ENCODE measurements at places on chromosomes 16 and 17. TPM values are rescaled to one million over a fixed set of nuclear protein-coding genes. Genes with fewer than 3 reads are reported as not detected.

CMTM4 gene
- total RNA-seq, result 3.0 TPM

ABCA10 gene
- total RNA-seq, result not detected

SSH2 gene
- total RNA-seq, result 25.0 TPM

PMP22 gene
- 0.32 TPM for total RNA-seq

CES1 gene
- total RNA-seq, result 0.61 TPM

SLC35G6 gene
- not detected for total RNA-seq

ACSM3 gene
- total RNA-seq, result 5.7 TPM

NEUROD2 gene
- not detected for total RNA-seq

PRSS21 gene
- 8.9 TPM for total RNA-seq

DNA sequence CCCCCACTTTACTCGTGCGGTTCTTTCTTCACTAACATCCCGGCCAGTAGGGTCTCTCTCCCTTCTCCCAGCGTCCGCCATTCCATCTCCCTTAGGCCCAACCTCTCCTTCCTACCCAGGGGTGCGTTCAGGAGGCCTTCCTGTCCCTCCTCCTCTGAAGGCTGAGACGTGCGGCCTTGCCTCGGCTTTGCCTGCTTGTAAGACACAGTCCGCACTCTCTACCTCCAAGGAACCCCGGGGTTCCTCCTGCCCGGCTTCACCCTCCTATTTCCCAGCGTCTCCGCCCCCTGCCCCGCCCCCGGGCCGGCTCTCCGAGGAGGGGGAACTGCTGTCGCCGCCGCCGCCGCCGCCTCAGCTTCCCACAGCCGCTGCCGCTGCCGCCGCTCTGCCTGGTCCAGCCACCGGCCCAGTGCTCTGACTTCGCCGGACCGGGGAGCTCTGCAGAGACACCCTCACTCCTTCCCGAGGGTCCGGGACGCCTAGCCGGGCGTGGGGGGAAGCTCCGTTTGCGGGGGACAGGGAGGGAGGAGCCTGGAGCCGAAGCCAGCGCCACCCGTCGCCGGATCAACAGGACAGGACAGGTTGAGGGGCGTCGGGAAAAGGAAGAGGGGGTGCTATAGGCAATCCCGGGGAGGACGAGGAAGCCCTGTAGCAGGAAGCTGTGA is 1.2 kb upstream of the FGF11 start:
- peak; percentile 61 for DNase-seq

- DNase-seq, result no peak
Observed at GRCh38 chr16:76081967-76082366, 195.2 kb upstream of the CNTNAP4 start.

GRCh38 chr17:6815775-6816174 is 15.8 kb downstream of the TEKT1 start:
- DNase-seq, result no peak

DNA sequence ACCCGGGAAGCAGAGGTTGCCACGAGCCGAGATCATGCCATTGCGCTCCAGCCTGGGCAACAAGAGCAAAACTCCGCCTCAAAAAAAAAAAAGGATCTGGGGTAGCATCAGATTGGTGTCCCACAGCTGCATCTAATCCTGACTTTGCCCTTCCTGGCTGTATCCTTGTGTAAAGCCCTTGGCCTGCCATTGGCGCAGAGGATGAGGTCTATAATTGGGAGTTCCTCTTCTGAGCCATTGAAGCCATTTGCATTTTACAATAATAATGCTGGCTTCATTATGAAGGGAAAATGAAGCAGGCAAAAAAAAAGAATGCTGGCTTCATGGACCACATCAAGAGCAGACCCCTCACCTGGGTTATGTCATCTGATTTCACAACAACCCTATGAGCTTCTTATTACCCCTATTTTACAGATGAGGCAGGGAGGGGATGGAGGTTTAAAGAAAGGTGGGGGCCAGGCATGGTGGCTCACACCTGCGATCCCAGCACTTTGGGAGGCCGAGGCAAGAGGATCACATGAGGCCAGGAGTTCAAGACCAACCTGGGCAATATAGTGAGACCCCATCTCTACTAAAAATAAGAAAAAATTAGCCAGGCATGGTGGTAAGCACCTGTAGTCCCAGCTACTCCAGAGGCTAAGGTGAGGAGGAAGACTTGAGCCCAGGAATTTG is 1.2 kb upstream of the LITAFD start:
- DNase-seq, result no peak

GRCh38 chr16:10497132-10498101 is 83.0 kb downstream of the EMP2 start:
- no peak for DNase-seq

- DNase-seq, result no peak
Observed at GRCh38 chr17:33816842-33817617, 438.1 kb upstream of the CCL2 start.

DNA sequence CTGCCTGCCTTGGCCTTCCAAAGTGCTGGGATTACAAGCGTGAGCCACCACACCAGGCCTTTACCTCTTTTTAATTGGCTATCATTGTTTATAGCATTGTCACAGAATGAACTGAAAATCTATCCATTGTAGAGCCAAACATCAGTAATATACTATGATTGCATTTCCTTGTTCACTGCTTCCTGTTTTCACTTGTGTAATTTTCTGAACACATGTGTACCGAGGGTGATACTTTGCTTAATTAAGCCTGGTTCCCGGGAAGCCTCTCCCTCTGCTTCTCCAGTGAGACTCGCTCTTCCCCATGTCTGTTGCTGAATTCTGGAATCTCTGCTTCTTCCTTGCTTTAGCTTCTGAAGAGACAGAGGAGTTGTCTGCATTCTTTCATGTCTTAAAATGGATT is 33.1 kb downstream of the POLR3E start:
- DNase-seq, result no peak

DNA sequence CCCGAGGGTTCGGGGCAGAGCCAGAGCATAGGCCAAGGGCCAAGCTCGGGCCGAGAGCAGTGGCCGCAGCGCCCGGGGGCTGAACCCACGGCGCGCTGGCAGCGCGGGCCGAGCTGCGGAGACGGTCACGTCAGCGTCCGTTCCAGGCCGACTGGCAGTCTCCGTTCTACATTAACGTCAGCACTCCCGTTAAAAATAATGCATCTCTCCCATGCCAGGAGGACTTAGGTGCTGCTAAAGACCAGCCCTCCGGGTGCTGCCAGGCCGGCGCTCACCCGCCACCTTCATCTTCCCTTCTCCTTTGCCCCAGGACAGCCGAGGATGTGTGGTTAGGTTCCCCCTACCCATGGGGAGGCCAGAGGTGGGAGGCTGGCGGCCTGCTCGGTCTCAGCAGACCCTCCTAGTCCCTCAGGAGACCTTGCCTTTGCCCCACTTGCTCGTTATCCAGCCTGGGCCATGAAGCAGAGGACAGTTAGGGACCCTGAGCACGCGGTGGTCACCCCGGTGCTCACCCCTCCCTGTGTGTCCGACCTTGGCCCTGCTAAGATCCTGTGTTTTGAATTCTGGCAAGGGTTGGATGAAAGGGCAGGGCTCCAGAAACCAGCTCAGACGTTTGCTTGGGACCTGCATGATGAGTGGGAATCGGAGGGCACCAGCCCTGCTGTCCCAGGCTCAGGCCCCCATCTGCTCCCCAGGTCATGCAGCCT is 572 bp downstream of the MPG start:
- no peak for DNase-seq

- peak; percentile 43 for DNase-seq
Observed at GRCh38 chr16:20774703-20775362, 11.0 kb downstream of the ACSM3 start.

DNA sequence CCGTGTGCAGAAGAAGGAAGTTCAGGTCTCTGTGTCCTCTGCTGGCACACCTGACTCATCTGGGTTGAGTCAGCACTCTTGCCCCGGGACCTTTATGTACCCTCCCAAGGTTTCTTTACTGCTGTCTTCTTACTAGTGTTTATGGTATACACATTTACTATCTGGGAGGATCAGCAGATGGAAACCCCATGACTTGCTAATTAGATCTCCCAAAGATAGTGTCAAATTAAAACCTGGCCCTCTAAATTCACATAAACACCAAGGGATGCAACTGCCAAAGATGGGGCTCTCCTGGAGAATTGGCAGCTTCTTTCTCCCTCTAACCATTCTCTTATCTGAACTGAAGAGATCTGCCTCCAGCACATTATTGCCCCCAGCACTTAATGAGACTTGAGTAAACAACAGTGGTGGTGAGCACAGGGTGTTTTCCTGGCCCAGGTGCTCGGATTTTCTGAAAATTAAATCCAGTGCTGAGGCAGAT is 718.1 kb upstream of the SOX9 start:
- no peak for DNase-seq

DNA sequence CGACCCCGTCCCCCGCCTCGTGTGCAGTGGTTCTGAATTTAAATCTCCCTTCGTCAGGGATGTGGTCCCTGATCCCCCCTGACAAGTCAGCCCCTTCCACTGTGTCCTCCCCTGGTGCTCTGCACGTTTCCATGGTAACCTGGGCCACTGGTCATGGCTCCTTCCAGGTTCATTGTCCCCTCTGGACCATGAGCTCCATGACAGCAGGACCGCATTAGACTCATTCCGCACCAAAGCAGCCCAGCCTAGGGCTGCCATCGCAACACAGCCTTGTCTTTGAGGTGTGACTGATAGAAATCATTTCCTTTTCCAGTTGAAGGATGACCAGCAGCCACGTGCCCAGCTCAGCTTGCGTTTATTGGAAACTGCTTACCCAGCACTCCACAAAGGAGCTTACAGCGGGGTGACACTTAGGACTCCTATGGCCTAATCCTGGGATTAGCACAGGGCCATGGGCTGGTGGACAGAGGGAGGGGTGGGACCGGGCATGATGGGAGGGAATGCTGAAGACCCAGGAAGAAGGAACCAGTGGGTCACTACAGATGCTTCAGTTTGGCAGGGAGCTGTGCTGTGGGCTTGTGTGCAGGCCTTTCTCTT is 7.6 kb downstream of the RCVRN start:
- no peak for DNase-seq

GRCh38 chr17:79304884-79305283 is 230.3 kb downstream of the ENGASE start:
- no peak for DNase-seq

DNA sequence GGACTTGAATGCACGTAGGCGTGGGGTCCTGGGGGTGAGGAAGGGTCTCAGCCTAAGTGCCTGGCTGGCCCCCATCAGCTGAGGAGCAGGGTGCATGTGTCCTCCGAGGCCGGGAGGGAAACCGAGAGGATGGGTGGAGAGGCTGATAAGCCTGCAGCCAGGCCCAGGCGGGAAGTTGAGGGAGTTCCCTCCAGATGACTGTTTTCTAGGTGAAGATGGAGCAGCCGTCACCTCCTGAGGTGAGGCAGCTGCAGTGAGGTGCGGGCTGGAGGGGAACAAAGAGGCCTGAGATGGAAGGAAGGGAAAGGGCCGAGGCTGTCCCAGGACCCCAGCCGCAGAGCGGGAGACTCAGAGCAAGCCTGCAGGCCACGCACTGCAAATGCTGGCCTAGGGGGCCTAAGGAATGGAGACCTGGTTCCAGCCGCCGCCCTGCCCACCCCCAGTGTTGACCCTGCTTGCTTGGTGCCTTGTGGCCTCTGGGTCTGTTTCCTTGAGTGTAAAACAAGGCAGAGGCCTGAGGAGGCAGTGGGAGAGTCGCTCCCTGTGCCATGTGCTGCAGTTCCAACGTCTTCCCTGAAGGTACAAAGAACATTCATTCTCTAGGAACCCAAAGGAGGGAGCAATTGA is 3.0 kb downstream of the PECAM1 start:
- no peak for DNase-seq

DNA sequence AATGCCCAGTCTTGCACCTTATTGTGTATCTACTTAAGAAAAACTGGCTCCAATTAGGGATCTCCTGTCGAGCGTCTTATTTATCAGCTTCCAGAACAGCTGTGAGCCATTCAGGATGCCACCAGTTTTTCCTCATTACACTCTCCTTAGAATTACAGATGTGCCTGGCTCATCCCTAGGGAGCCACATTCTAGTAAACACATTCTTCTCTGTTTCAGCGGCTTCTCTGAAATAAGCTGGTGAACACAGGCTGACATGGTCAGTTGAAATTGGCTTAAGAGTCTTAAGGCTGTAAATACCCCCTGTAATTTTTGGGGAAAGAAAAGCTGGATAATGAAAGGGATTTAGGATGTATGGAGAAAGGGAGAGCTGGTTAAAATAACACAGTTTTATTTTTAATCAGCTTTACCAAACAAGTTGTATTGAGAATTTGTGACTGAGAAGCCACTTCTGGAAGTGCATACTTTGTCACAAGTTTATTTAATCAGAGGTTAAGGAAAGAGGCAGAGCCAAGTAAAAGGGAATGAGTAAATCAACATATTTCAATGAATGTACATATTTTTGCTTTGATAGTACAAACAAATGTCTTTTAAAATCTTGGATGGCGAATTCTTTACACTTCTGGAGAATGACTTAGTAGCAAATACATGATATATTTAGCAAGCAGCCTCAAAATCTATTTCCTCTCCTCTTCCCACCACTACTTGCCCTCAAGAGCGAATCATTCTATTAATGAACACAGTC is 562.0 kb upstream of the GOT2 start:
- no peak for DNase-seq

- DNase-seq, result no peak
Observed at GRCh38 chr17:80371196-80371595, 43.8 kb upstream of the ENDOV start.

- peak; percentile 87 for DNase-seq
Observed at GRCh38 chr17:8073627-8074484, 13.7 kb downstream of the ALOX12B start.

DNA sequence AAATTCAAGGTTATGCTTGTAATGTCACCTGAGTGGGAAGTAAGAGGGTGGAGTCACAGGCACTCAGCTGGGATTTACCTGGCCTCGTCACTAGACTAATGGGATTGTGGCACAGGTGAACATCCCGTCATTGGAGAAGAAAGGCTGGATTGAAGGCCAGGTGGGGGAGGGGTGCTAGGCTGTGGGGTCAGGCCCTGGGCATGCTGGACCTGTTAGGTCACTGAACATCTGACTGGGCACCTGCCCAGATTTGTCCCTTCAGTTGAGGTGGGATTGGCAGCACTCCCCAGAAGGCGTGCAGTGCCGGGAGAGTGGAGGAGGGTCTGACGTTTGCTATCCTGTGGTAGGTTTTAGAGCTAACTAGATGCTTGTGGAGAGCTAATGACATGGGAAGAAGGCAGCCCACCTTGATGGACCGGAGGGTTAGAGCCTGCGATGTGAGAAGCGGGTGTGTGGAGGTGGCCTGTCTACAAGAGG is 161.5 kb upstream of the ZNF267 start:
- no peak for DNase-seq

GRCh38 chr16:11478431-11479119 is 108.1 kb downstream of the LITAF start:
- DNase-seq, result no peak

- no peak for DNase-seq
Observed at GRCh38 chr17:82753201-82753464, 1.3 kb downstream of the TBCD start.

DNA sequence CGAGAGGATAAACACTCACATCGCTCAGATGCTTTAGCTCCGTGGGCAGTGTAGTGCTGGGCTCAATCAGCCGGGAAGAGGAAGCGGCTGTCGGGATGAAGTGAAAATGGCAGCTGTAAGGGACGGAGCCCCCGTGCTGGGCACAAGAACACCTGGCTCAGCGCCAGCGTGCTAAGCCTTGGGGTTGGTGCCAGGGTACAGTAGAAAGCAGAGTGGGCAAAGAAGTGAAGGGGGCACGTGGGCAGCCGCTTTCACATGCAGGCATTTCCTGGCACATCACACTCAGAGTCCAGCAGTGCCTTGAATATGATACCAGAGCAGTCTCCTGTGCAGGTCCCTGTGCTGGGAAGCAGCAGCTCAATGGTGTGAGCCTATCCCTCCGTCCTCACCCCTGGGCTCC is 51.1 kb upstream of the FOXF1 start:
- DNase-seq, result no peak

- DNase-seq, result no peak
Observed at GRCh38 chr16:3259836-3260235, 3.4 kb upstream of the MEFV start.

Data from activated T-cell treated with anti-CD3 and anti-CD28 coated beads, Interleukin-2, amount 50 U/mL, for 4 hours (primary cell).